Spinal cord (tissue), 10 donors: ENCODE measurements at places on chromosomes 5 and 9.

GRCh38 chr9:79233542-79233941 lies 338.2 kb upstream of the TLE4 start:
- no peak for DNase-seq

DNA sequence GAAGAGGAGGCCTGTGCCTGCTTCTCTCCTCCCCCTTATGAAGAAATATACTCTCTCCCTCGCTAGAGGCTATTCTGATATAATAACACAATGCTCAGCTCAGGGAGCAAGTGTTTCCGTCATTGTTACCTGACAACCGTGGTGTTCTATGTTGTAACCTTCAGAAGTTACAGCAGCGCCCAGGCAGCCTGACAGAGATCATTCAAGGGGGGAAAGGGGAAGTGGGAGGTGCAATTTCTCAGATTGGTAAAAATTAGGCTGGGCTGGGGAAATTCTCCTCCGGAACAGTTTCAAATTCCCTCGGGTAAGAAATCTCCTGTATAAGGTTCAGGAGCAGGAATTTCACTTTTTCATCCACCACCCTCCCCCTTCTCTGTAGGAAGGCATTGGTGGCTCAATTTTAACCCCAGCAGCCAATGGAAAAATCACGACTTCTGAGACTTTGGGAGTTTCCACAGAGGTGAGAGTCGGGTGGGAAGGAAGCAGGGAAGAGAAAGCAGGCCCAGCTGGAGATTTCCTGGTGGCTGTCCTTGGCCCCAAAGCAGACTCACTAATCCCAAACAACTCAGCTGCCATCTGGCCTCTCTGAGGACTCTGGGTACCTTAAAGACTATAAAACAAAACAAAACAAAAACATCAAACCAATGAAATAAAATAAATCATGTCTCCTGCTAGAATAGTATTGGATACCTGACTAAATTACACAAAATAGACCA lies 1.3 kb downstream of the TMEM174 start:
- DNase-seq = no peak

DNA sequence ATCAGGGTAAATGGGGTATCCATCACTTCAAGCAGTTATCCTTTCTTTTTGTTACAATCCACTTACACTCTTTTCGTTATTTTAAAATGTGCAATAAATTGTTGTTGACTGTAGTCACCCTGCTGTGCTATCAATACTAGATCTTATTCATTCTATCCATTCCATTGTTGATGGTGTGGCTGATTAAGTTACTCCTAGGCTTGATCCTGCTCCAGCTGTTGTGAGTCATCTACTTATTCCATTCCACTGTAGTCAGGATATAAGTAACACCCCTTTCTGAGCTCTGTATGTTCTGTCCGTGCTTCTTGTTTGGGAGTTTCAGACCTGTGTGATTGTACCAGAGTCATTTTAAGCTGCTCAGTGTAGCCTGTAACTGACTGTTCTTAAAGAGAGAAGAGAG lies 122.5 kb upstream of the RUSC2 start:
- DNase-seq = no peak

DNA sequence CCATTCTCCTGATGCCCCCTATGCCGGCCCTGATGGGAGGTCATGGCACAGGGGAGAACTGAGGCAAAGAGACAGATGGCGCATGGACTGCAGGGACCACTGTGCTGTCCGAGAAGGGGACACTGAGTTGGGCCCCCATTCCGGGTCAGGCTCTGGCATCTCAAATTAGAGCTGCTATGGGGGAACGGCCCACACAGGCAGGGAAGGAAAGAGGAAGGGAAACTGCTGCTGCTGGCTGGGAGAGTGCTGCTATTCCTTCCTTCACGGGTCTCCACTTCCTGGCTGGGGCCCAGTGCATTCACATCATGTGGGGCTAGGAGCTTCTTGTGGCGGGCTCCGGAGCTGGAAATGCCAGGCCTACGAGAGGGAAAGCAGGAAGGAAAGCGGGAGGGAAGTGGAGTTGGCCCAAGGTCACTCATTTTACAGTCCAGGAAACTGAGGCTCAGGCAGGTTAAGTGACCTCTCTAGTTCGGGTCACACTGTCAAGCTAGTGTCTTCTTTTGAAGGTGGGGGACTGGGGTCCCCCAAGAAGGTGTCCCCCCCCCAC lies 1.3 kb upstream of the CARD19 start:
- peak; percentile 78 for DNase-seq

GRCh38 chr5:160441311-160441781 lies 19.7 kb downstream of the PTTG1 start:
- no peak for DNase-seq

- DNase-seq = no peak
Observed at GRCh38 chr9:10130061-10130675, 482.6 kb downstream of the PTPRD start.

DNA sequence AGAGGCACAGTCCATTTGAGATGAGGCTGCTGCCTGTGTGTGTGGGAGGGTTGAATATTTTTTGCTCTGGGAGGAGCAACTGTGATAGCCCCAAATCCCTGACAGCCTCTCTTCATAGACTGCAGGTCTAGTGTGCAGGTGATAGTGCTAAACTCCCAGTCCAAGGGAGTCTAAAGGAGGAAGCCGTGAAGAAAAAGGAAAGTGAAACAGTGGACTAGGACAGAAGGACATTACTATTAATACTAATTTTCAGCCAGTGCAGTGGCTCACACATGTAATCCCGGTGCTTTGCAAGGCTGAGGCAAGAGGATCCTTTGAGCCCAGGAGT lies 295.0 kb downstream of the PDE4D start:
- DNase-seq = no peak

- DNase-seq = no peak
Observed at GRCh38 chr5:140664030-140664358, 710 bp upstream of the WDR55 start.

GRCh38 chr5:17241635-17242034 lies 24.2 kb downstream of the BASP1 start:
- no peak for DNase-seq

DNA sequence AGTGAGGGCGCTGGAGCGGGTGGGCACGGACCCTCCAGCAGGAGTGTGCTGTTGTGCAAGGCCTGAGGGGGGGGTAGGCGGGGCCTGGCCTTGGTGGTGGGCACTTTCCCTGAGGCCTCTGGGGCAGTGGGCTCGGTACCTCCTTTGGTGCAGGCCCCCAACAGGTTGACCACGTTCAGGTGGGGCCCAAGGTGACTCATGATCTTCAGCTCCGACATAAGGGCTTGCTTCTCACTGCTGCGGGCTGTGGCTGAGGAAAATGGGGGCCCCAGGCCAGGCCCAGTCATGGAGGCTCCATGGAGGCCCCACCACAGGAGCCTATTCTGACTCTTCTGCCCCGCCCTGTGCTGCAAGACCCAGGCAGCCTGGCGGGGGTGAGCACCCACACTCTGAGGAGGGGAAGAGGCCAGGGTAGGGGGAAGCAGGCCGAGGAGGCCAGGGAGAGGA lies 31.5 kb downstream of the PDGFRB start:
- DNase-seq = no peak

GRCh38 chr5:124277767-124278545 lies 468.5 kb downstream of the ZNF608 start:
- DNase-seq = no peak

DNA sequence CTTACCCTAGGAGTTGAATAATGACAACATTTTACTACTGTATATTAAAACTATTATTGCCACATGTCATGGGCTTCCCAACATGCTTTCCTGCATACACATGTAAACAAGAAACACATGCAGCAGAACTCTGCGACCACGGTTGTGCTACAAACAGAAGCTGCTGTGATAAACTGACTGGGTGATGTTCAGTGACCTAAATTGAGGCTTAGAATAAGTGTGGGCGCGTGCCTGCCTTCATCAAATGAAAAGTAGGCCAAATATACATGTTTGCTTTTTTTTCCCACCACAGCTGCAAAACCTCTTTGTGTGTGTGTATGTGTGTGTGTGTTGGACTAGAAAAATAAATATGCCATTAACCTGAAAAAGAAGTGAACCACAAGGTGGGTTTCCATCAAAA lies 1202.1 kb downstream of the PTPRD start:
- no peak for DNase-seq

- DNase-seq = no peak
Observed at GRCh38 chr9:106218854-106219253, 524.5 kb downstream of the TMEM38B start.

- no peak for DNase-seq
Observed at GRCh38 chr5:132826424-132827082, 3.9 kb downstream of the SHROOM1 start.

GRCh38 chr9:107054146-107054545 lies 191.2 kb downstream of the ZNF462 start:
- DNase-seq = no peak

GRCh38 chr9:123637606-123637944 lies 281.6 kb downstream of the CRB2 start:
- no peak for DNase-seq

DNA sequence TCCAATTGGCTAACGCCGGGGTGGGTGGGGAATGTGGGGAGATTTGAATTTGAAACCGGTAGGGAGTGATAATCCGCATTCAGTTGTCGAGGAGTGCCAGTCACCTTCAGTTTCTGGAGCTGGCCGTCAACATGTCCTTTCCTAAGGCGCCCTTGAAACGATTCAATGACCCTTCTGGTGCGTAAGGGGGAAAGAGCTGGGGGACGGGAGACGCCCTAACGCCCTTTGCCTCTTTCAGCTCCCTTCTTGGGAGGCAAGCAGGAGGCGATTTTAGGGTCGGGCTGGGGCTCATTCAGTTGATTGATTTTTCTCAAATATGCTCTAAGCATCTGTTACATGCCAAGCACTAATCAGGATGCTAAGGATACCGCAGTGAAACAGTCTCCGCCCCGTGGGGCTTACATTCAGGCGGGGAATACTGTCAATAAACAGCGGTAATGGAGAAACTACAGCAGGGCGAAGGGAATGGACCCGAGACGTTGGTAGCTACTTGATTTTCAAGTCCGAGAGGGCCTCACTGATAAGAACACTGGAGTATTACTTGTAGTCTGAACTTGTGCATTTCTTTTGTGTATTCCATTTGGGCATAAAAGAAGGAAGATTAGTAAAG lies at the start of gene HMMR:
Gene HMMR (plus strand): TSS at position 71 of the 610 bp plus-strand sequence. CDS start 61 bp downstream, at position 132.
- DNase-seq = no peak

- DNase-seq = no peak
Observed at GRCh38 chr9:136190237-136190601, 14.7 kb downstream of the LHX3 start.

DNA sequence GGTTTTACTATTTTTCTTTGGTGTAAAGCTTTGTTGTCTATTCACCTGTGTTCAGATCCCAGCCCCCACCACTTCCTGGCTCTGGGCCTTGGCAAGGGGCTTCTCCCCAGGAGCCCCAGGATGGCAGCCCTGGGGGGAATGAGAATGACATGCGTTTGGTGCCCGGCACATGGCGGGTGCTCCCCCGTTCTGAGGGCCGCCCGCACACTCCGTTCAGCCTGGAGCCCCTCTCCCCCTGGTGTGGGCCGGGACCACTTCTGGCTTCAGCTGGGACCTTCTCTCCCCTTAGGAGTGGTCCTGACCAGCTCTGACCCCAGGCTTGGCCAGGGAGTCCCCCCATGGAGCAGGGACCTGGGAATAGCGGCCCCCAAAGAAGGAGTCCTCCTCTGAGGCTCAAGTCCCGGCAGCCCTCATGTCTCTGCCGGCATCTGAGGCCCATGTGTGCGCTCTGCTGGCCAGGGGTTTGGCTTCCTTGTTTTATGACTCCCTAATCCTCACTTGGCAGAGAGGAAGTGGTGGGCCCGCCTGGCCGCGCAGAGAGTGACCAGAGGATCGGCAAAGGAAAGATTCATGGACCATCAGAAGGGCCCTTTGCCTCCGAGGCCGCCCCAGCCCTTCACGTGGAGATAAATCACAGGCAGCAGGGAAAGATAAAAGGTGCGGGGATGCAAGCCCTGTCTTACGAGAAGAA lies 57.0 kb upstream of the LMX1B start:
- peak; percentile 12 for DNase-seq

DNA sequence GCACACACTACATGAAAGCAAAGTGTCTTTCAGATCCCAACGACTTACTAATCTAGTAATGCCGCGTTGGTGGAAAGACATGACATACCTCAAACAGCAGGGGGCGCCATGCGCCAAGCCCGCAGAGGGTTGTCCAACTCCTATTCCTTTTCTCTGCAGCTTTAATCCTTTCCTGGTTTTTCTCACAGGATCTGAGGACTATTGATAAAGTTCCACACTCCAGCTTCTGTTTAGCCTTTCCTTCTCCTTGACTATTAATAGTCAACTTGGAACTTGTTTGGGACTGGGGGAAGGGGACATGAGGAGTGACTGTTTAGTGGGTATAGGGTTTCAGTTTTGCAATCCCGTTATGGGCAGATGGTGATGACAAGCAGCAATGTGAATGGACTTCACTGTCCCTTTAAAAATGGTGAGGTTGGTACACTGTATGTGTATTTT lies 62.9 kb downstream of the OTULIN start:
- DNase-seq = peak; percentile 77

DNA sequence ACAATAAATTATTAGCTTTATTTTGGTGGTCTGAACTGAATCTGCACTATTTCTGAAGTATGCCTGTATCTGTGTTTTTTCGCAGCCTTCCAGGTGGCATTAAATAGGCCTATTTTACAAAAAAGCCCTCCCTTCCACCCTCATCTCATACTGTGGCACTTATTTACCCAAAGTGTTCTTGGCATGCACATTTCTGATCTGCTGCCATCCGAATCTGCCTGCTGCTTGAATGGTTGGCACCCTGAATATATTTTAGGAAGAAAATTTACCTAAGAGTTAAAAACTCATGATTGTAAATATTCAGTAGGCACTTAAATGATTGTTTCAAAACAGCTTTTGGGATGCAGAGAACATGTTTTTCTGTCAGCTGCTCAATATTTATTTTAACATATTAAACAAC lies 150.1 kb downstream of the SLC28A3 start:
- DNase-seq = peak; percentile 27

- DNase-seq = no peak
Observed at GRCh38 chr5:139088024-139088423, 110.1 kb downstream of the SIL1 start.

DNA sequence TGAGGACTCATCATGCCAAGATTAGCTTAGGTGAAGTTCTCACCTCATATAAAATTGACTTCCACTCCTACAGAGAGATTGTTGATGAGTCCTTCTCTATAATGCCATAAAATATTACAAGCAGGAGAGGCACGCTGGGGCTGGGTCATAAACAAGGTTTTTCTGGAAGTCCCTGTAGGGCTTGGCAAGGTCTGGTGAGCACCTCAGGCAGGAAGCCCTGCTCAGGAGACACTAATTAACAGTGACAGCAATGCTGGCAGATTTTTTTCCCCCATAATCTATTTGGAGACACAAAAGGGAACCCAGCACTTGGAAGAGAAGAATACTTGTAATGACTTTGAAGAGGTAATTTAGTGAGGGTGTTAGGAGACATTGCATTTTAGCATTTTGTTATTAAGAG lies 118.7 kb downstream of the DIRAS2 start:
- no peak for DNase-seq

DNA sequence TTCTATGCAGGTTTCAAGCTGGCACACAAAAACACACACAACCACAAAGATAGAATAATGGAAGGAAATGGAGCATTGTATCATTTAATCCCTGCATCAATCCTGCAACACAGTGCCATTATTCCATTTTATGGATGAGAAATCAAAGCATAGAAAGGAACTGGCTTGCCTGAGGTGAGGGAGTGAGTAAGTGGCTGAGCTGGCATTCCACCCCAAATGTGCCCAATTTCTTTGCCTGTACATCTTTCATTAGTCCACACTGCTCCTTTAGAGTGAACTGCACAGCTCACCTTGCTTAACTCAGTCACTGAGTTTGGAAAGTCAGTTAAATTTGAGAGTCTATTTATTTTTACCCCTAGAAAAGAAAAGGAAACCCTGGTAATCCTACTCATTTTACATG lies 28.9 kb downstream of the ZNF366 start:
- no peak for DNase-seq
